ENCODE measurements at places on chromosomes 3 and 15.

DNA sequence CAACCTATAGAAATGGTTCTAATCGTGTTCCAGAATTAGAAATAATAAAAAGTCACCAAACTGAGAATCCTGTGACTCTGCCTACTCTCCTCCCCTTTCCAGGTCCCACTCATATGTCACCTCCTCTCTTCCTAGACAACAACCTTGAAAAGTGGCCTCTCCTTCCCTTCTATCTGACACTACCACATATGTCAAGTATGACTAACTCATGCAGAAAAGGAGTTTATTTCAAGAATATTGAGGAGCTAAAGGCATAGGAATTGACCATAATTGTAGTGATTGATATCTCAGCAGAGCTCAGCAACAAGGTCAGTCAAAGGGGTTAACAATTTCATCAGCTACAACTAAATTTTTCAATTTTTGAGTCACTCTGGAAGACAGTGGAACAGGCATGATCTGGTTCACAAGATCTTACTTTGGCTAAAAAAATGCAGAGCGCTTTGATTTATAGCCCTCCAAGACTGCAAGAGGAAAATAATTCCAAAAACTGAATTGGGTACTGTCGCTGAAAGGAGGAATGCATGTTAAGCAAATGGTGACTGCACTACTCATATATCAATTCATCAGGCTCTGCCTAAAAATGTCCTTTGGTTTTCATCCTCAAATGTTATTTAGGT is 160.6 kb upstream of the ARHGEF26 start:
- no peak for DNase-seq

- no peak for DNase-seq
Observed at GRCh38 chr15:87343966-87344365, 912.6 kb downstream of the NTRK3 start.

GRCh38 chr15:78034495-78035191 is 42.9 kb downstream of the TBC1D2B start:
- peak; percentile 73 for DNase-seq

GRCh38 chr15:88035381-88035780 is 221.2 kb downstream of the NTRK3 start:
- no peak for DNase-seq

GRCh38 chr15:73965094-73965757 is 26.9 kb downstream of the STOML1 start:
- DNase-seq = no peak

DNA sequence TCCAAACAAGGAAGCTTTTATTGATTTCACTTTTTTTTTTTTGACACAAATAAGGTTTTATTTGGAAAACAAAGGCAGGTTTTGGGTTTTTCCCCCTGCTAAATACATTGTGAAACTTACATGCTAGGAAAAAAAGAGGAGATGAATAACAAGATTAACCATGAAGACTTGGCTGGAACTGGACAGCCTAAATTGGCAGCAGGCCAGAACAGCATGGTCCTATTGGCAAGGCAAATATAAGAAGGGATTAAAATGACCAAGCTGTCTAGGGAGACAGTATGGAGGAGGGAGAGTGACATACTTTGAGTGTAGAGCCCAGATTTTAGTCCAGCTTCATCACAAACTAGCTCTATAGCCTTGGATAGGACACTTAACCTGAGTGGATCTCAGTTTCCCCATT is 63.9 kb upstream of the BBX start:
- DNase-seq = no peak

- no peak for DNase-seq
Observed at GRCh38 chr3:166243511-166243910, 406.3 kb upstream of the BCHE start.

GRCh38 chr15:96326328-96327154 is 4.0 kb upstream of the NR2F2 start:
- DNase-seq = peak; percentile 75

- DNase-seq = no peak
Observed at GRCh38 chr15:32690941-32691688, 26.7 kb upstream of the GREM1 start.

GRCh38 chr3:69370156-69370883 is 15.6 kb downstream of the FRMD4B start:
- DNase-seq = peak; percentile 90

DNA sequence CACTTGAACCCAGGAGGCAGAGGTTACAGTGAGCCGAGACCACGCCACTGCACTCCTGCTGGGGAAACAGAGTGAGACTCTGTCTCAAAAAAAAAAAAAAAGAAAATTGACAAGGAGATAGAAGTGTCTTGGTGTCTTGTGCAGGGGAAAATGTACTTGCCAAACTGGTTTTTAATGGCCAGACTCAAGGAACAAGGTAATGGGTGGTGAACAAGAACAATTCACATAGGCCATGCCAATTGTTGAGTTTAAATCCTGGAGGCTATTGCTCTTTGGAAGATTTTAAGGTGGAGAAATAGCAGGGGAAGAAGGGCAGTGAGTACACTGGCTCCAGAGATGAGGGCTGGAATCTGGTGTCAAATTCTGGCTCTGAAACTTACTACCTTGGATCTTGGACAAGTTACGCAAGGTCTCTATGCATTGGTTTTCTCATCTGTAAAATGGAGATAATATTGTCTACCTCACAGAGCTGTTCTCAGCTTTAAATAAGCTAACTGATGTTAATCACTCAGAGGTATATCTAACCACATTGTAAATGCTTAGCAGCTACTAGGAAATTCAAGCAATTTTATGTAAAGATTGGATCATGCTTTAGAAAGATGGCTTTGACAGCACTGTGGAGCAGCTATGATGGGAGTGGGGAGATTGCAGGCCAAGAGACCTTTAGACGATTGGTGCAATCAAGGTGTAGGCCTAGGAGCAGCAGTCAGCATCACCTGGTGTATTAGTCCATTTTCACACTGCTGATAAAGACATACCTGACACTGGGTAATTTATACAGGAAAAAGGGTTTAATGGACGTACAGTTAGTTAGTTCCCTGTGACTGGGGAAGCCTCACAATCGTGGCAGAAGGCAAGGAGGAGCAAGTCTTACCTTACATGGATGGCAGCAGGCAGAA is 78.3 kb downstream of the B3GALNT1 start:
- no peak for DNase-seq

- no peak for DNase-seq
Observed at GRCh38 chr3:141452045-141452444, 34.8 kb upstream of the RASA2 start.

GRCh38 chr15:45361878-45362277 is 16.5 kb downstream of the GATM start:
- DNase-seq = no peak

DNA sequence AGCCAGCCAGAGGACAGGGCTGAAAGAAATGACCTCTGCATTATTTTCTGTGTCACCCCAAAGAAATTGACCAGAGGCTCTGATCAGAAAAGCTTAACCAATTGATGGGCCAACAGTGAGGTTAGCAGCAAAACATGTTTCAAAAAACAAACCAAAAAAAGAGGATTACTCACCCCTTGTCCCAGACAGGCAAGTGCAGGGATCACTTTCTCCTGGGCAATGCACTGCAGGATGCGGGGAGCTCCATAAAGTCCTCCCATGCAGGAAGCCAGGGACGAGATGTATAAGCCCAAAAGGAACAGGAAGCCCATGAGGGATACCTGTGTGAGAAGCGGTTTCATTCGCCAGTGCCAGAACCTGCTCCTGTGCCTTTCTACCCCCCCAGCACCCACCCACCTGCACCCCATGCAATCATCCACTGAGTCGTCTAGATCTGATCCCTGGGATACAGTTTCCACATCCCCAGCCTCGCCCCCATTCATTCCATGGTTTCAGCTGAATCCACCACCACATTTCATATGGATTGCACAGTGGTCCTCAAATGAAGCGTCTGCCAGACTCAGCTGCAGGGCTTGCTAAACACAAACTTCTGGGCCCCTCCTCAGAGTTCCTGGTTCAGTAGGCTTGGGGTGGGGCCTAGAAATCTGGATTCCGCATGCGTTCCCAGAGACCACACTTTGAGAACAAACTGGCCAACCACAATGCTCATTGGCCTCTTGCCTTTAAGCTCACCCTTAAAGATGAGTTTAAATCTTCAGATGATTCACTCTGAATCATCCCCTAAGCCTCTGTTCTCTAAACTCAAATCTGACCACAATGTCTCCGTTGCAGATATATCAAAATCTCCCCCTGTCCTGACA is 54.4 kb upstream of the HEG1 start:
- DNase-seq = no peak

DNA sequence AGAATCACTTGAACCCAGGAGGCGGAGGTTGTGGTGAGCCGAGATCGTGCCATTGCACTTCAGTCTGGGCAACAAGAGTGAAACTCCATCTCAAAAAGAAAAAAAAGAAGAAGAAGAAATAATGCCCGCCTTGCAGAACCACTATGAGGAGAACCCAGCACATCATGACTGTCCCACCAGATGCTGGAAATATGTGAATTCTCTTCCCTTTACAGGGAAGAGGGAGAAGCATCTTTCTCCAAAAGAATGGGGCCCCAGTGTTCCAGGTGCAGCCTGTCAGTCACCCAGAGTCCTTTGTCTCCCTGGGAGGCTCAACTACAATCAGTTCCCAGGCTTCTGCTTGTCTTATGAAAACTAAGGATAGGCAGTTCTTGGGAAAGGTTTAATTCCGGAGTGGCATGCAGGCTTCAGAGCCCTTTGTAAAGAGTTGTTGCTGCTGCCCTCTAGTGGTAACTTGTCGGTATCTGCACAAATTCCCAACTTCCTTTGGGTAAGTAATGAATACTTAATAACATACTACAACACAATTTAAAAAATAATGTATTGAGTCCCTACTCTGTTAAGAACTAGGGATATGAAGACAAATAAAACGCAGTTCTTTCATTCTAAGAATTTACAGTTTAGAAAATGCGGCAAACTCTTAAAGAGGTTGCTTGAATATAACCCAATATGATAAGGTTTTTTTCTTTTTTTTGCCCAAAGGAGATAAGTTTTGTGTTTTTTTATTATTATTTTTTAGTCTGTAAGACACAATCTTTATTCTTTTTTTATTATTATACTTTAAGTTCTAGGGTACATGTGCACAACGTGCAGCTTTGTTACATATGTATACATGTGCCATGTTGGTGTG is 18.6 kb upstream of the TICRR start:
- no peak for DNase-seq

DNA sequence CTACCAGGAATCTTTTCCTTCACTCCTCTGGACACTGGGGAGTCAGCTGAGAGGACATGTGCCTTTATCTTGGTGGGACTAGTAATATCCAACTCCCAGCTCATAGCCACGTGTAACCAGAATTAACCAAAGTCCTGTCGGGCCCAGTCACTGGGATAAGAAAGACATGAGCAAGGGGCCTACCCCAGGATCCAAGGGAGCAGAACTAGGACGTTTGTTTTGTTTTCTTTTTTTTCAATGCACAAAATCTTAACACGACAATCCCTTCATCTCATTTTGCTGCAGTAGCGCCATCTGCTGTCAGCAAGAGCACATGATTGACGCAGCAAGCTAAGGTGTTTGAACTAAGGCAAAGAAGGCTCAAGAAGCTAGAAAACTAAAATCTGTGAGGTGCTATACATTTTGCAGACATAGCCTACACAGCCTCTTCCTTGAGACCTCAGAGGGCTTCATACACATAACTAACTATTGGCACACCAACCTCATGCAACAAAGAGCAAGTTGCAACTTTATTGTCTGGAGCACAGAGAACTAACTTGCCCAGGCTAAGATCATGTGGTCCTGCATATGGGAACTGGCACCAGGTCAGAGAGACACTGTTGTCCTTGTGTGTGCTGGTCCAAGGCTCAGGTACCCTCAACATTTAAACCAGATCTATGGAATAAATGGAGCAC is 43.6 kb downstream of the RLBP1 start:
- no peak for DNase-seq

- DNase-seq = no peak
Observed at GRCh38 chr15:52331490-52332240, 36.1 kb upstream of the MYO5C start.

DNA sequence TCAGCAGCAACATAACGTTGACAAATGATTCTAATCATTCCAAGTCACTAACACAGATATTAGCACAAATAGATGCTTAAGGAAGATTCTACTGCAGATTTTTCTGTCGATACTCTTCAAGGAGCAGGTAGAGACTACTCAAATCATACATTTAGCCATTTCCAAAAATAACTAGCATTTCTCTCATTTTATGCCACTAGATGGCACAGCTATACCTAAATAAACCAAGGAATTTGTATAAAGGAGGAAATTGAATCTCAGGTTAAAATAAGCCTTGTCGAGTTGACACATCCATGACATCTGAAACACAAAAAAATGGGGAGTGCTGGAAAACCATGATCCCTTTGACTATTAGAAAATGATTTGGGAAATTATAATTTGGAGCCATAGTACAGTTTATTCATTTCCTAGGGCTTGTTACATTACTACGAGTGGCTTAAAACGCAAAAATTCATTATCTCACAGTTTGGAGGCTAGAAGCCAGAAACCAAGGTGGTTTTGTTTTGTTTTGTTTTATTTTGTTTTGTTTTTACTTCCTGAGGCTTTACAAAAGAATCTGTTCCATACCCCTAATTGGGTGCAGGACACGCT is 59.5 kb upstream of the STRIT1 start:
- no peak for DNase-seq

- peak; percentile 75 for DNase-seq
Observed at GRCh38 chr3:184345317-184346144, 8.1 kb downstream of the FAM131A start.

- DNase-seq = no peak
Observed at GRCh38 chr3:187746442-187747281, 1.4 kb upstream of the BCL6 start.

DNA sequence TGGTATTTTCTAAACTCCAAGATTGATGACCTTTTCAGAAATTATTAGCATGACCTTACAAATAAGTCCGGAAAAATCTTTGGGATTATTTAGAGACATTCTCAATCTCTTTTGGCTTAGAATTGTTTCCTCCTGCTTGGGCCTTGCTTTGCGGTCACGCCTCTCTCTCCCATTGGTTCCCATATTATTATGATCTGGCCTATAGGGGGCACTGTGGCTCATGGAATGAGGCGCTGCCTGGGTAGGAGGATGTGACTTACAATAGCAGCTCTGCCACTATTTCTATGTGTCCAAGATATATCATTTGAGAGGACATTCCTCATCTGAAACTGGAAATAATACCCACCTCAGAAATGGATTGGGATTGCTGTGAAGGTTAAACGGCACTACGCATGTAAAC is 464.9 kb downstream of the MFSD1 start:
- DNase-seq = no peak
